ENCODE measurements at places on chromosomes 4 and X.

DNA sequence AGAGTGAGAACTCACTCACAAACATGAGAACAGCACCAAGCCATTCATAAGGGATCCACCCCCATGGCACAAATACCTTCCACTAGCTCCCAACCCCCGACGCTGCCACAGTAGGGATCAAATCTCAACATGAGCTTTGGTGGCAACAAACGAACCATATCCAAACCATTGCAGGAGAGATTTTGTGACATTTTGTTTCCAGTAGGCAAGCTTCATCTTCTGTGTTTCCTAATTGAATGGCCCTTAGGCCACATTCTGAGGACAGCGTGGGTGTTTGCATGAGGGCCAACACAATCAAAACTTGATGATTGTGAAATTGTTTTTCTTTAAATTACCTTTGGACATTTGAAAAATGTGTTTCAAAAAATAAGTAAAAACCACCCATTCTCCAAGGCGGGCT, 102.6 kb upstream of the LNX1 start:
- DNase-seq, result no peak

DNA sequence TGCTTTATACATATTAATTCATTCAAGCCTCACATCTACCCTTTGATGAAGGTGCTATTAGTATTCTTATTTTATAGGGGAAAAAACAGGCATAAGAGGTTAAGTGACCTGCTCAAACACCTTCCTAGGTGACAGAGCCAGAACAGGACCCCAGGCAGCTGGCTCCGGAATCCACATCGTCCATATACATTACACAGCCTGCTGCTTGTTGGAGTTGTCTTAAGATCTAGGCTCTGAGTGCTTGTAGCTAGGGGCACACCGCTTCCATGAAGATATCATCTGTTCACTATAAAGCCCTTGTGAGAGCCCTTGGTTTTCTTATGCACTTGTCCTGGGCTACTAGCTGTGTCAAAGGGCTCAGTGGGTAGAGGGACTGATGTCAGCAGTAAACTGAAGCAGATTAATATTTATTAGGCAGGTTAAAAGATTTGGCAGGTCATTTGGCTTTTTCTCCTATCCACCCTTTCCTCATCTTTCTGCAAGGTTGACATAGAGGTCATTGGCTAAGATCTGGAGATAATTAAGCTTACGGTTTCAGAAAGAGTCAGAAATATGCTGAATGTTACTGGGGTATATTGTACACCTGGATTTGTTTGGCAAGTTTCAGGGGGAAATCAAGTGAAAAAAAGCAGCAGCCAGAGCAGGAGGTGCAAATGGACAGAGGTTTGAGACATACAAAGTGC, 195.4 kb downstream of the SOWAHB start:
- DNase-seq, result no peak

- no peak for DNase-seq
Measured at GRCh38 chrX:53280331-53281320, 758 bp downstream of the IQSEC2 start.

DNA sequence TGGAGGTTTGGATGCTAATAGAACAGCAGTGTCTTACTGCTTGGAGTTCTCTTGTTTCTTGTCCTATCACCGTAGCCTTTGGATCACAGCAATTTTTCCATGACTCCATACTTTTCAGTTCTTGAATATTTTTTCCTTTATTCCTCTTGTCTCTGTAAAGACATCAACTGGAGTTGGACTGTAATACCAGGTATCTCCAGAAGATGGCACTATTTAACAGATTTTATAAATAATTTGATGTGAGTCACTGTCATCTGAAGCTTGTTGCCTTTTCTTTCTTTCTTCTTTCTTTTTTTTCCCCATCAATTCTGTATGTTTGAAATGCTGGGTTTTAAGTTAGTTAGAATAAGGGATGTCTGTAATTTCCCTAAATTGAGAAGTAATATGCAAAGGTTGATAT, 24.1 kb downstream of the HPRT1 start:
- DNase-seq, result no peak

- peak; percentile 5 for DNase-seq
Measured at GRCh38 chrX:85084770-85085393, 81.2 kb downstream of the APOOL start.

DNA sequence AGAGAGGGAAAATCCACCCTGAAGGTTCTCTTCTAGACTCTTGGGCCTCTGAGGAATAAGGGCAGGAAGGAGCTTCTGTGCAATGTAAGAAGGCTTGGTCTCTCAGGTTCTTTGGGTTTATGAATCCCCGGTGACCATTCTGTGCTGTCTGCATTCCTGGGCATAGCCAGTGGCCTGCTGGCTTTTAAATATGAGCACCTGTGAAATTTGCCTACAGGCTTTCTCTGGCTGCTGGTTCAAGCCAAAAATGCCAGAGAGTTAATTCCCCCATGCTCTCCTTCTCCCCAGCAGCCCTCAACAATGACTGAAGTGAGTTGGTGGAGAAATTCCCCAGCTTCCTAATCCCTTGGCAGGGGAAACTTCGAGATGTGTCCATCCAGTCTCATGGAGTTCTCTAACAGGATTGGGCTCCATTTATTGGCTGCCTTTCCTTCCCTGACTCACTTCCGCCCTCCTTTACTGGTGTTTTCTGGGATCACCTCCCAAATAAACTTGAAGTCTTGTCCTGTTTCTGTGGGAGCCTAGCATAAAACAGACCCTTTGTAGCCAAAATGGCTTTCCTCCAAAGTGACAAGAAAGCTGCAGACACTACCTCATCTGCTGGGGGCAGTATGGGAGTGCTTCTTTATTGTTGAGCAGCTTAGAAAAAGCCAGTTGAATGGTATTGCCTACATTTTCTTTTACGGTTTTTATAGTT, 179.4 kb upstream of the CASK start:
- DNase-seq, result no peak

- no peak for DNase-seq
Measured at GRCh38 chr4:127162741-127163140, 470.0 kb upstream of the INTU start.

DNA sequence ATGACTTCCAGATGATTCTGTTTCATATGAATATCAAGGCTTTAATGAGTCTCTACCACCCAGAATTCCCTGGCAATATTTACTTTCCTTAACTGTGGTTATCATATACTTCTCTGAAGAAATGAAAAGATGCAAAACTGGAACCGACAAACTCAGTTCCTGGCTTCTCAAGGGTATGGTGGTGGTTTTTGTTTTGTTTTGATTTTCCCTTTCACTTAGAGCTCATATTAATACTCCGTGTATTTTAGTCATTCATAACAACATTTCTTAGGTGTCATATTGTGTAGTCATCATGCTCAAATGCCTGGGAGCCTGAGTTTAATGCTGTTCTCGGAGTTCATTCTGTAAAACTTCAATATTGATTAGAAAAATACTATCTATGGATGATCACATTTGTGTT, 665 bp downstream of the TRPC5OS start:
- no peak for DNase-seq

- DNase-seq, result no peak
Measured at GRCh38 chr4:1449833-1450741, 43.8 kb upstream of the NKX1-1 start.

DNA sequence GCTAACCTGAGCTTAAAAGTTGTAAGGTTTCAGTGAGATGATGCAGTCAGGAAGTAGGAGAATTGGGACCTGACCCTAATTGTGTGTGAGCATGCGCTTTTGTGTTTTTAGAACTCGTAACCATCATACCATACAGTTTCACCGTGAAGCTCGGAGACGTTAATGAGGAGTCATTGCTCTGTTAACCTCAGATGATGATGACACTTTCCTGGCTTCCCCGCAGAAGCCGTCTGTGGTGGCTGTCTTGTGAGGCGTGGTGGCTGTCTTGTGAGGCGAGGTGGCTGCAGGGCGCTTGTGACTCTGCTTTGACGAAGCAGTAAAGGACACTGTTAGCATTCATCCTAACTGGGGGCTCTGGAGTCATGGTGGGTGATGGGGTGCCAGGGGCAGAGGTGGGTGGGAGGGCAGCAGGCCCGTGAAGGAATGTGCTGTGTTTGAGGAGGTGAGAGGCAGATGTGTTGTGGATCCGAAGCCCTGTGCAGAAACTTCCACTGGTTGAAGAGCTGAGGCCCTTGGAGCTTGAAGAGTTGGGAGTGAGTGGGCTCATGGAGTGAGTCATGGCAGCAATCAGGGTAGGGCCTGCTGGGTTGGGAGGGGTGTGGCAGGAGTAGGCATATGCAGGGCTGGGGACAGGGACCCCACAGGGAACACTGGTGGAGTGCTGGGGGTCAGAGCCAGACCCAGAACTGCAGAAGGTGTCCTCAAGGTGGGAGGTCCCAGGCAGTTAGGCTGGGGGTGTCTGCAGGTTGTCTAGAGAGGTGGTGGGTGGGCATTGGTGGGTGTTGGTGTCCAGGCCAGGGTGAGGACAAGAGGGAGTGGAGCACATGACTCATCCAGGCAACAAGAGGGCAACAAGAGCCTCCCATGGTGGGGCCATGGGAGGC, 57.4 kb downstream of the NSD2 start:
- no peak for DNase-seq

DNA sequence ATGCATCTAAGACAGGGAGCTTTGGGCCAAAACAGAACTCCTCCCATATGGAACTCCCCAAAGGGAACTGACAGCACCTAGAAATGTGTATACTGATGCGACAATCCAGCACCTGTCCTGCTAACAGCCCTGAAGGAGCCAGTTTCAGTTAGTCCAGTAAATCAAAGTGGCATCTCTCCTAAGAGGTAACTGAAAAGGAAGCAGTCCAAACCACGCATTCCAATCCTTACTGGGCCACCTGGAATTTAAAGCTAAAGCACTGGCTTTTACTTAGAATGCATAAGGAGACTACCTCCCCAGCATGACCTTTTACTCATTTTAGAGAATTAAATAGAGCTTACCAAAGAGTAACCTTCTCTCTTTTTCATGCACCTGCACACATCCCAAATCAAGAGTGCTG, 586.8 kb upstream of the PITX2 start:
- DNase-seq, result no peak

GRCh38 chr4:7433376-7434140, 1.2 kb downstream of the PSAPL1 start:
- no peak for DNase-seq

DNA sequence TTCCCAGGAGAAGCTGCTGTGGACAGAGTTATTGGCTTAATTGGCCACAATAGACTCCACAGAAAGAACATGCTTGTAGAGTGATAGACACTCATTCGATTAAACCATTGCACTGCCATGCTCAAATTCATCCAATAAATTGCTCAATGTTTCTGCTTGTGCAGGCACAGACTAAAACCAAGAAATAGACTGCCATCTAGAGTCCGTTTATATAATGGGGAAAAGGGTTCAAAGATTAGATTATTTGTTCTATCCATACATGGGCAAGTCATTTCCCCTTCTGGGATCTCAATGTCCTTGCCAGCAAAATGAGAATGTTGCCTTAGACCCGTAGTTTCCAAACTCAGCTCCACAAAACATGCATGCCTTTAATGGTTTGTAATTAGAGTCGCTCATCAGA, 8.7 kb downstream of the SMIM10 start:
- no peak for DNase-seq
